Retina (tissue), 1 donor: ENCODE measurements at places on chromosomes 1 and 21.

- DNase-seq = no peak
These were observed 1573.0 kb upstream of the PRMT6 start for GRCh38 chr1:105483436-105483835.

- peak; percentile 76 for DNase-seq
These were observed 8.6 kb upstream of the EPHA2 start for GRCh38 chr1:16164213-16165072.

GRCh38 chr1:206451134-206451686, 19.1 kb upstream of the IKBKE start:
- no peak for DNase-seq

GRCh38 chr1:179021873-179022272, 3.8 kb upstream of the FAM20B start:
- DNase-seq = peak; percentile 43

GRCh38 chr1:95876276-95876675, 642.3 kb downstream of the RWDD3 start:
- peak; percentile 43 for DNase-seq

DNA sequence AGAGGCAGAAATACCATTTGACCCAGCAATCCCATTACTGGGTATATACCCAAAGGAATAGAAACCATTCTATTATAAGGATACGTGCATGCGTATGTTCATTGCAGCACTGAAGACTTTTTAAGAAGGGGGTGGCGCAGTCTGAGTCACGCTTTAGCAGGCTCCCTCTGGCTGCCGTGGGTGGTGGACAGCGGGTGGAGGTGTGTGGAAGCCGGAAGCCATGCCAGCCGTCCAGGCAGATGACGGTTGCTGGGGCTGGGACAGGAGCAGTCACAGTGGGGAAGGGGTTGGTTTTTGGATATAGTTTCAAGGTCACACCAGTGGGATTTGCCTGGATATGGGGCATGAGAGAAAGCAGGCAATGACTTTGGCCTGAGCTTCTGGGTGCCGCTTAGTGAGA, 270.5 kb downstream of the GRIK3 start:
- DNase-seq = no peak

DNA sequence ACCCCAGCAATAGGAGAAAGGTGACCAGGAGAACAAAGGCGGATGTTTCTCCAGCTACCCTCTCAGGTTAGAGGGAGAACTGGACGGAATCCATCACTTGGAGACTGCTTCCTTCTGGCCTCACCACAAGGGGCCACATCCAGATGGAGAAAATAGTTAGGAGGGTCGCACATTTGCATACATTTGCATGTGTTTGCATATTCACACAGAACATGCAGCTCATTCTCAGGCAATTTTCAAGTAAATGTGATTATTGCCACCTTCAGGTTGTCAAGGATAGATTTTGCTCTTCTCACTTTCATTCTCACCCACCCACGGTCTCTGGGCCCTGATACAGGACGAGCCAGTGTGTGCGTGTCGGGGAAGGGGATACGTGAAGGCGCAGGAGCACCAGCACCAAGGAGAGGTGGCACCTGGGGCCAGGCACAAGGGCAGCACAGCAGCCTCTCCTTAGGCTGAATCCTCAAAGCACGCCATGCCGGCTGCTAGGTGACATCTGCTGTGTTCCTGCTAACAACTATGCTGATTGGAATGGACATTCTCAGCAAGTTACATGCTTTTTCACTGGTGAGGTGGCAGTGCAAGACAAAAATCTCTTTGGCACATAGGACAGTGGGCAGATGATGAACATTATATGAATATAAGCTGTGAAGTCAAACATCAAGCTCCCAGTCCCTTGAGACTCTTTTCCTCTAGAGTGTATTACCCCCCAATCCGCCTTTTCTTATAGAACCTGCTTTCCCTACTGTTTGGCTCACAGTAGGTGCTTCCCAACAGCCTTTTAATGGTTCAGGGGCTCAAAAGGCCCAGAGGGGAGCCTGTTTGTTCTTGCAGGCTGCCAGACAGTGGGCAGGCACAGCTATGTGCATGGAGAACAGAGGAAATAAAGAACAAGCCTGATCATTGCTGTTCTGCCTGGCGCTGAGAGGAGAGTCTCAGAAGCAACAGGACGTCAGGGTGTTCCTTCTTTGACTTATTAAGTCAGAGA, 14.3 kb downstream of the ACKR1 start:
- DNase-seq = no peak

GRCh38 chr1:117290890-117291289, 76.4 kb upstream of the MAN1A2 start:
- DNase-seq = no peak

DNA sequence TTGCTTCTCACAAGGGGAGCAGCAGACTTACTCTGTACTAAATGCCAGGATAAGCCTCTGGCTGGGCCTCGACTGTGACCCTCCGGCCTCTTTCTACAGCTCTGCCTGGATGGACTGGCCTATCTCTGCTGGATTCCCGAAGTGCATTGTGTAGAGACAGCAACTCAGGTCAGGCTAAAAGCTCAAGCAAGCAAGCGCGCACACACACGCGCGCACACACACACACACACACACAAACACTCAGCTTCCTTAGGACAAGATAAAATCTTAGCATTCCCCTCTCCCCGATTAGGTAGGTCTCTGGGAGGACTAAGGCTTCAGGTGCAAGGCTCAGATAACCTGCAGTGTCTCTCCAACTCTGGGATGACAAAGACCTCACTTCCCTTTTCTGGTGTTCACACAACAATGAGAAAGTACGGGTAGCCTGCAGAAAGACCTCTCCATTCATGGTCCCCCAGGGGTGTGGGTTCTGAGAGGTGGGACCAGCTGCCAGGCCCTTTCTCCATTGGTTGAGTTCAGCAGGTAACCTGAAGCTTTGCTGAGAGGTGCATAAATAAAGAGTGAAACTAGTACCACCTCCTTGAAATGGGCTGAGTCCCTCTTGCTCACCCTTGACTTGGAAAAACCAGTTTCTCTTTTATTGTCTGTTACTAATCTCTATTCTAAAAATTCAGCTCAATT, 155.1 kb upstream of the CAMK1G start:
- no peak for DNase-seq

GRCh38 chr1:226108935-226109828, 46.7 kb downstream of the H3-3A start:
- DNase-seq = no peak

GRCh38 chr1:10969267-10969970, 43.0 kb upstream of the TARDBP start:
- DNase-seq = no peak

- DNase-seq = no peak
These were observed 1326.5 kb upstream of the B3GALT2 start for GRCh38 chr1:194512957-194513356.

- DNase-seq = no peak
These were observed 1.8 kb downstream of the WDR77 start for GRCh38 chr1:111446967-111447892.

- DNase-seq = peak; percentile 45
These were observed 54.7 kb upstream of the ABCG1 start for GRCh38 chr21:42164064-42164789.

GRCh38 chr1:202090994-202091393, 31.7 kb upstream of the GPR37L1 start:
- no peak for DNase-seq

- peak; percentile 22 for DNase-seq
These were observed 263.2 kb upstream of the ZP4 start for GRCh38 chr1:238153939-238154338.

- no peak for DNase-seq
These were observed 4.1 kb upstream of the NBL1 start for GRCh38 chr1:19639999-19640362.

DNA sequence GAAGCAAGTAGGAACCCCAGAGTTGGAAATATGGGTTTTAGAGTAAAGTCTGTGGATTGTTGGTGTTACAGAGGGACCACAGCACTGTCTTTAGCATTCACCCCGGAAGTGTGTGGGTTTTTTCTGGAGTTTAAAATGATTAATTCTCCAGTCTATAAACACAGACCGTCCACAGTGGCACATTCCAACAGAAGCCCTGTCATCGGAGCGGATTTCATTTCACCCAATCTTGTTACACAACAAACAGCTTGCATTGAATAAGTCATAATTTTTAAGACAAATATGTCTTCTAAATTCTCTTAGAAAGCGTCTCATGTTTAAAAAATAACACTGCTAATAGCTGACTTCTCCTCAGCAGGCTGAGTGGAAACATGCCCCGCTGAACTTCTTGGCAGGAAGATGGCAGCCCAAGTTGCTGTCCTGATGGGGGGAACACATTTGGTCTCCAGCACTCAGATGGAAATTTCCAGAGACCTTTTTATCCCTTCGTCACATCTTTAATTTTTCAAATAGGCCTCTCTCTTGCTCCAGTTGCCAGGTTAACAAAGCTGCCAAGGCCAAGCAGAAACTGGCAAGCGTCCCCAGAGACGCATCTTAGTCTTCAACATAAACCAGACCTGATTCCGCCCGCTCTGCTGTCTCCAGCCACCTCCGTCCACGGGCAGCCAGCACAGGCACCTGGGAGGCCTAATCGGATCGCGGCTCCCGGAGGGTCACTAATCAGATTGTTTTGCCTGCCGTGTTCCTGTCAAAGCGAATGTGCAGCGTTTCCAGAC, 28.8 kb upstream of the SLC19A1 start:
- no peak for DNase-seq

DNA sequence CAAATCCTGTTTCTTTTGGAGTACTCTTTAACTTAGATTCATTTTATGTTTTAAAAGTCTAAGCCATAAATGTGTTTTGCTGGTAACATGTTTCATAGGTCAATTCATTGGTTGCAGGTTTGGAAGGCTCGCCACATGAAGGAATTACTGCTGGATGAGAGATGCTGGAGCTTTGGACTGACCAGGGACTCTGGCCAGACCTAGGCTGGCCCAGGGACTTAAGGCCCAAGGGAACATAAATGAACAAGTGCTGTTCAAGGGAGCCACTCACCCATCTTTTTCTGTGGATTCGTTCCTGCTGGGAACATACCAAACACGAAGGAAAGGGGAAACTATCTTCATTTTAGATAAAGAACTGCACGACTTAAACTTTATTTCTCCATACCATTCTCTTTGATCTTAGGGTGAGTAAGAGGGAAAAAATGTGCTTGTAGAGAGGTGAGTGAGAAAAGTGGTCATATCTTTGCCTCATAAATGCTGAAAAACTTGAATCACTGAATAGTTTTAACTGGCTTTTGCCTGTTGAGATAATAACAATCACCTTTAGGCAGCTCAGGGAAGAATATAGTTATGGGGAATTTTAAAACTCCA, 15.3 kb upstream of the SHCBP1L start:
- DNase-seq = no peak

- no peak for DNase-seq
These were observed 596.3 kb upstream of the CHRM3 start for GRCh38 chr1:238789916-238790667.

DNA sequence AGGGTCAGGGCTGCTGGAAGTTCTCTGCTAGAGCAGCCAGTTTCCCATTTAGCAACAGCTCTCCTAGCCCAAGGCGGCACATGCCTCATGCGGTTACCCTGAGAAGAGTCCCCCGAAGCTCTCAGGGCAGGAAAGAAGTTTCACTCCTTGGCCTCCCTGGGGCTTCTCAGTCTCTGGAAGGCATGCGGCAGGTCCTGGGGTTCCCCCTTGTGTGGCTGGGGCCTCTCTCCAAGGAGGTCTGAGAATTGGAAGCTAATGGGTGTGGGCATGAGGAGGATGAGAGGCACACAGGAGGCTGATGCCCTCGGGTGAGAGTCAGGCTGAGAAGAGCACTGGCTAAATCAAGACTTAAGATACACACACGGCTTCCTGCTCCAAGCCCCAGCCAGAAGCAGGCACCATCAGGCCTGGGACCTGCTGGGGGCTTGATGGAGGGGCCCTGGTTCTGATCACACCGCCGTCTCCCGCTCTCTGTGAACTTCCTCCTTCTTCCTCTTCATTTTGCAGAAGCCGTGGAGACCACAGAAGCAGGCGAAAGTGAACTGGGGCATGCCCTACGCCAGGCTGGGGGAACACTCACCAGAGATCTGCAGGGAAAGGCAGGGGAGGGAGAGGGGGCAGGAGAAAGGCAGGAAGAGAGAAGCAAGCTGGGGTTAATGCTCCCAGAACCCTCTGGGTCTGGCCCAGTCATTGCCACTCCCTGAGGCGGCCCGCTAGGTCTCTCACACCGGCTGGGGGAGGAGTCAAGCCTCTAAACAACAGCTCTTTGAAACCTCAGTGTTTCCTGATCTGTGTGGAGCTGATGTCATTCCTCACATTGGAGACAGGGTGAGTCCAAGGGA, 15.1 kb downstream of the BLACAT1 start:
- DNase-seq = peak; percentile 65

GRCh38 chr1:19109545-19109944, 100.5 kb downstream of the UBR4 start:
- DNase-seq = no peak

DNA sequence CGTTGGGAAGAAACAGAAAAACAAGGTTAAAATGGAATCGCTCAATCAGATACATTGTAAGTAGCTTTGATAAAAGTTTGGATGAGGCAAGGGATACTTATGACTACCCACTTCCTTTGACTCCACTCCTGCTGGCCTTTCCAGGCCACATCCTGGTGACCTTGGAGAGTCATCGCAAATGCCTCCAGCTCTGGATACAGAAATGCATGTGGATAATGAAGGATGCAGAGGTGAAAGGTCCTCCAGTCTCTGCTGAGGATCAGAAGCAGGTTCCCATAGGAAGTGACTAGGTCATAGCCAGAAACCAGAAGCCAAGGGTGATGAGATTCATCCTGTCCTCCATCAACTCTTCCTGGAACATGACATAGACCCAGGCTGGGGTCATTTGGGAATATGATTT, 6.2 kb upstream of the CAMK1G start:
- no peak for DNase-seq

DNA sequence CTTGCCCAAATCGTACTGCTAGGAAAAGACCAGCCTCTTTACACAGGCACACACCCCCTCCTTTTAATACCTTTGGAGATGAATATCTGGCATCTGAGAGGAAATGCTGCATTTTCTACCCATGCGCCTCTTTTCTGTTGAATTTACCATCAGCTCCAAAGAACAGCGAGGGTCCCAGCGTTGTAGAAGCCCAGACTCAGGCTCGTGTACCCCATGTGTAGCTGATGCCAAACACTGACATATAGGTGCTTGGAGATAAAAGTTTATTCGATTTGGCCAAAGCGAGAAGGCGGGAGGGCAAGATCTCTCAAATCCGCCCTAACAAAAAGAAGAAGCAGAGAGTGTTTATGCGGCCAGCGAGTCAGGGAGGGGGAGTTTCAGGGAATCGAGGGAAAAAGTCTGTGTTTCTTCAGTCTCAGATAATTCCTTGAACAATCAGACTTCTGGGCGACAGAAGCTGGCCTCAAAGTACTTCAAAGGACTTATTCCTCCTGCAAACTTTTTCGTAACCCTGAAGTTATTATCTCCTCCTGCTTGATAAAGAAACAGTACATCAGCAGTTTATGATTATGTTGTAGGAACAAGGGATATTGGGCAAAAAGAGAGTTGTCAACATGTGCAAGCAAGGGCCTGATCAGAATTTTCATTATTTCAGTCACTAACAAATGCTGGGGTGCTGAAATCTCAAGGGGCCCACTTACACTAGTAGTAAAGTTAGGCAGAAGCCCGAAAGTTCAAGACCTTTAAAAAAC, 642 bp upstream of the CREG1 start:
- DNase-seq = no peak

GRCh38 chr1:215819114-215819513, 252.0 kb downstream of the KCTD3 start:
- no peak for DNase-seq
